Ureter (tissue), 1 donor: ENCODE measurements at places on chromosomes 6 and 20. TPM values are rescaled to one million over a fixed set of nuclear protein-coding genes. Genes with fewer than 3 reads are reported as not detected.

DNA sequence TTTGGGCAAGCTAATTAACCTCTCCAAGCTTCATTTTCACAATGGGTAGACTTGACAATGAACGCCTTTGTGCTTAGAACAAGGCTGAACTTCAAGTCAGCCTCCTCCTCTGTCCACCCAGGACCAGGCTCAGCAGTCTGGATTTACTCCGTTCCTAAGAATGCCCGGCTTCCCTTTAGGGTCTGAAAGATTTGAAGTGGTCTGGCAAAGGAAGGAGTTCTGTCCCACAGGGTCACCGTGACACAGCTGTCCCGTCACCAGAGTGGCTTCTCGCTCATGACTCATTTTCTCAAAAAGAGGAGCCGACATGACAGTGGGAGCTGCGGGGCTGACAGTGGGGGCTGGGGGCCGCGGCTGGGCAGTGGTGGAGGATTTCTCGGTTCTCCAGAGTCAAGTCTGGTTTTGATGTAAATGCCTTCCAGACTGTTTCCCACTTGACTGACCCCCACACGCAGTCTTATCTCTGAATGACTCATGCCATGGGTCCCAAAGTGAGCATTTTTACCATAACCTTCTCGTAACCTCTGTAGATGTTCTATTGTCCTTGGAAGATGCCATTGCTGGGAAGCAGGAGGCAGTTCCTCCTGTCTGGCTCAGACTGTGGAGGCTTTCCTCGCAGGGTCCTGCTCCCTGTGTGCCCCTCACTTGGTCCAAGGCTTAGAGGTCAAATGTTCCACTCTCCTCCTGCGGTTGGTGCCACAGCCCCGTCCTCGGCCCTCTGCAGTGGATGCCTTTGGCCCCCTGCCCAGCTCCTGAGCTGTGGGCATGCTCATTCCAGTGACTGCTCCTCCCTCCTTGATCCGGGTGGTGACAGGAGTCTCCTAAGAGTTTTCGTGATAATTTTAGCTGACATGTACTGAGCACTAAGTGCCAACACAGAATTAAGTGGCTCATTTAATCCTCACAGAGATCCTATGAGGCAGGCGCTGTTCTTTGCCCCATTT, 253.1 kb downstream of the FNDC1 start:
- DNase-seq, result no peak

DNA sequence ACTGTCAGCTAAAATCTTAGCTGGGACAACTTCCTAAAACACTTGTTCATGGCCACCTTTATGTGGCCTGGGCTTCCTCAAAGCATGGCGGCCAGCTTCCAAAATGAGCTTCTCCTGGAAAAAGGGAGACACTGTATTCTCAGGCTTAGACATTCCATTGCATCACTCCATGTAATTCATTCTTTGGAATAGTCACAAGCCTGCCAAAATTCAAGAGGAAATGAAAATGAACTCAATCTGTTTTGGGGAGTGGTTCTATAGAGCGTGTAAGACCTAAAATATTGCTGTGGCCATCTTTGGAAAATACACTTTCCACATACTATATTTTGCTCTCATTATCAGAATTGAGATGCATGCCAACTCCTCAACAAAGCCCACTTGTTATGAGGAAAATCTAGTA, 687.0 kb downstream of the KIF16B start:
- DNase-seq, result no peak

NCOA5 gene
- total RNA-seq, result 30.0 TPM

GRCh38 chr20:62989201-62989601, 17.6 kb downstream of the BHLHE23 start:
- DNase-seq, result no peak

SUMO4 gene
- total RNA-seq, result 5.0 TPM

GRCh38 chr6:91029211-91029610, 442.3 kb upstream of the MAP3K7 start:
- no peak for DNase-seq

TSBP1 gene
- total RNA-seq, result not detected

- no peak for DNase-seq
These were observed 25.6 kb upstream of the ADGRG6 start for GRCh38 chr6:142276256-142276655.

- no peak for DNase-seq
These were observed 133.7 kb upstream of the RIN2 start for GRCh38 chr20:19624221-19624965.

- DNase-seq, result no peak
These were observed 69.7 kb downstream of the SAMD5 start for GRCh38 chr6:147578159-147578558.

BTNL2 gene
- total RNA-seq, result not detected
